HTR-8/SVneo (cell line): ENCODE measurements at places on chromosomes 6 and 20.

DNA sequence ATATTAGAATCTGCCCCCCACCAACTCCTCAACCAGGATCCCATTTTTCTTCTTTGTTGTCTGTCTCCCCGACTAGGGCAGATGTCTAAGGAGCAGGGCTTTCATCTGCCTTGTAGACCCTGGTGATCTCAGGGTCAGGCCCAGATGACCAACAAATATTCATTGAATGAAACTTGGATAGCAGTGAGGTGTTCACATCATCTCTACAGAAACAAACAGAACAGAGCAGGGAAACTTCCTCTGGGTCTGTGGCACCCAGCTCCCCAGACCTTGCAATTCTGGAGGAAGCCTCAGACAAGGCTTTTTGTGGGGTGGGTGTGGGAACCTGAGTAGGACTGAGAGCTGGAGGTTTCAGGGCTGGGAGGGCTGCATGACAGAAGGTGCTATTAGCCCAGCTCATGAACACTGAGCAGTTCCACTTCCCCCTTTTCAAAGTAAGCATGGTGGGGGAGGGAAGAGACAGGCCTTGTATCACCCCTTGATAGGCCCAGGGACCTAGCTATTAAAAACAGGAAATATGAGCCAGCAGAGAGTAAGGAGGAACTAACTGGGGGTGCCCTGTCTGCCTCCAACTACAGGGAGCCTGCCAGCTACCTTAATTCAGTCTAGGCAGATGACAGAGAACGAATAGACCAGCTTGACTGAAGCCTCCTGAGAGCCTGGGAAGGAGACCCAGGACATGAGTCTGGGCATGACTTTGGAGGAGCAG, 37.3 kb upstream of the TOP1 start:
- no peak for DNase-seq

DNA sequence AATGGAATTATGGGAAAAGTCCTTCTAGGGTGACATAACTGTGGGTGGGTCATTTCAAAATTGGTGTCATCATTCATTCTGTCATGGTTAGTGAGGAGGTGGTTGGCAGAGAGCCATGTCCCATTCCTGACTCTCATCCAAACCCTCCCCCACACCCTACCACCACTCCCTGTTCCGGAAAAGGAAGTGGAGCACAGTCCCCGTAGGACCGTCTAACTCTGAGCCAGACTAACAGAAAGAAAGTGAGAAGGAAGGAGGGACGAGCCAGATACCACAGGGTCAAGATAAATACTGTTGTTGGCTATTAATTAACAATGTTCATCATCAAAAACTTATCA, 4.8 kb downstream of the TRIM10 start:
- peak; percentile 79 for DNase-seq

GRCh38 chr6:90140683-90141082, 156.0 kb downstream of the BACH2 start:
- DNase-seq: no peak

DNA sequence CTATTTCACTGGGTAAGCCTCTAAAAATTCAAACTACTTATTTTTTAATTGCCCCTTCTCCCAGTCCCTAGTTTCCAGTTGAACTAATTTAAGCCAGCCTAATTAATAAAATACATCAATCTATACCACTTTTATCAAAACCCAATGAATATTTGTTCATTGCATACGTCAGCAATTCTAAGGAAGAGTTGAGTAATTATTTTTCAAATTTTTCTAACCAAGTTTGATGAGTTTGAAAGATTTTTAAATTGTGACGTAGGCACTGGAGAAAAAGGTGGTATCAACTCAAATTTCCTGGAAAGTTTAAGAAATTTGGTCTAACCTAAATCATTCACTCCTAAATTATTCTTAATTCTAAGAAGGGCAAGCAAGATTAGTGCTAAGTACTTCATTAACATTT, 35.7 kb downstream of the COL21A1 start:
- DNase-seq: no peak

GRCh38 chr20:8997701-8998117, 71.2 kb upstream of the PLCB4 start:
- no peak for DNase-seq

- DNase-seq: no peak
These were observed 1.6 kb upstream of the ATP5F1E start for GRCh38 chr20:59033616-59034165.

- DNase-seq: no peak
These were observed 41.3 kb upstream of the SNAP25 start for GRCh38 chr20:10177326-10177725.

DNA sequence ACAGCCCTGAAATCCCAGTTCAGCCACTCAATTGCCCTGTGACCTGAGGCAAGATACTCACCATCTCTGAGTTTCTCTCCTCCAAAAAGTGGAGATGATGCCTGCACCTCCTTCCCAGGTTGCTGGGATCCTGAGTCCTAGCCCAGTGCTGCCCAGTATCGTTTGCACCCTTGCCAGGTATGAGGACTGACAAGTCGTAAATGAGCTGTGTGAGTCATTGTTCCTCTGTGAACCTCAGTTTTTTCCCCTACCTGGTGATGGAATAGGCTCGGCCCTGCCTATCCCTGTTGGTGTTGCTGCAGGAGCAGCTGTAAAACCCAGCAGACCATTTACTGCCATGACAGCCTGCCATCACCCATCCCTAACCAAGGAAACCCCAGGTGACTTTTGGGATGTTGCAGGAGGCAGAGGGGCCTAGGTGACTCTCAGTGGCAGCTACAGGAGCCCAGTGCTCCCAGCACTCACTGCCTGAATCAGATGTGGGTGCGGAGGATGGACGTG, 229.3 kb downstream of the SYNDIG1 start:
- DNase-seq: no peak

GRCh38 chr6:150281767-150282166, 87.0 kb upstream of the IYD start:
- DNase-seq: no peak

DNA sequence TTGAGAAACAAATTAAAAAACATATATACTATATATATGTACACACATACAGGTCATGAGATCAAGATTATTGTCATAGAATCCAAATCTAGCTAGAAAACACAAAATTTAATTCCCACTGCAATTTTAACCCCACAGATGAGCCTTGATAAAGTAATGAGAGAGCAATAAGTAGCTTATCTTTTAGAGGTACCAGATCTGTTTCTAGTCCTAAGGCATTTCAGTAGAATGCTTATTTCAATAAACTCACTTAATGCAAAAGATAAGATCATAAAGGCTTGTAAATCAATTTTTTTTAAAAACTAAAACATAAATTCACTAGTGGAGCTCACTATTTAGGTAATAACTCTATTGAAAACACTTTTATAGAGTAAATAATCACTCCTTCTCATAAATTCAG, 47.2 kb downstream of the PRKN start:
- DNase-seq: no peak

GRCh38 chr20:62336775-62337557, 30.1 kb downstream of the LAMA5 start:
- DNase-seq: no peak

DNA sequence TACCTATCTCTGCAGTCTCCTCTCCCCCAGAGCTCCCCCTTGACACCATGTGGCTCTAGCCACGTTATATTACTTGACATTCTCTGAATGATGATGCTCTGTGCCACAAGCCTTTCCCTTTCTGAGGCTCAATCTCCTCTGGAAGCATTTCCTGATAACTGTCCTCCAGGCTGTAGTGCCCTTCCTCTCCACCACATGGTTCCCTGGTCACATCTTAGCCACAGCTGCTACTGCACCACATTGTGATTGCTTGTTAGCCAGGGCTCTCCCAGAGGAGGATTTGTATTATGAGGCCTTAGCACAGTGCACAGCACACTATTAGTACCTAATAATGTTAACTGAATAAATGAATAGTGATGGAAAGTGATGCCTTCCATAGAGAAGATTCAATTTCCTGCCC, 63.9 kb upstream of the RCAN2 start:
- no peak for DNase-seq

DNA sequence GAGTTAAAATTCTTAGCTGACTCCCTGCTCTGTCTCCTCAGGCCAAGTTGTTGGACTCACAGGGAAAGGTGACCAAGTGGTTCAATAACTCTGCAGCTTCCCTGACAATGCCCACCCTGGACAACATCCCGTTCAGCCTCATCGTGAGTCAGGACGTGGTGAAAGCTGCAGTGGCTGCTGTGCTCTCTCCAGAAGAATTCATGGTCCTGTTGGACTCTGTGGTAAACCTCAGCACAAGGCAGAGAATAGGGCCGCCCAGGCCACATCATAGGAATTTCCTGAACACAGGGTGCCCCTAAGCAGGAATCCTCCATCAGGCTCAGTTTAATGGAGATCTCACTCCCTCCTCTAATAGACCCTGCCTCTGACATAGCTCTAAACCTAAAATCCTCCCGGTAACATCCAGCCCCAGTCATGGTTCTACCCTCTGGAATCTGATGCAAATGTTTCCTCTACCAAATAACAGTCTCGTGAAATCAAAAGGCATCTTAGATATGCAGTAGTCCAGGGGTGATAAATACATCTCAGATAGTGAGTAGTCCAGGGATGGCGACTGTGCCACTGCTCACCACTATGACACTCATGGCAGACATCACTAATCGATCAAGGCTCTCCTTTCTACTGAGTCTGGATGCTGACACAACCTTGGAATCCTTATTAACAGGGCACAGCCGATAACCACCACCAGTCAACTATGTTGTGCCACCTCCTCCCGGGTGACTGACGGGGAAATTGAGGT, 18.3 kb downstream of the BPIFB1 start:
- no peak for DNase-seq

- DNase-seq: no peak
These were observed 12.9 kb upstream of the SRPK1 start for GRCh38 chr6:35933844-35934243.

- no peak for DNase-seq
These were observed 17.9 kb upstream of the MOCS1 start for GRCh38 chr6:39952167-39952566.

DNA sequence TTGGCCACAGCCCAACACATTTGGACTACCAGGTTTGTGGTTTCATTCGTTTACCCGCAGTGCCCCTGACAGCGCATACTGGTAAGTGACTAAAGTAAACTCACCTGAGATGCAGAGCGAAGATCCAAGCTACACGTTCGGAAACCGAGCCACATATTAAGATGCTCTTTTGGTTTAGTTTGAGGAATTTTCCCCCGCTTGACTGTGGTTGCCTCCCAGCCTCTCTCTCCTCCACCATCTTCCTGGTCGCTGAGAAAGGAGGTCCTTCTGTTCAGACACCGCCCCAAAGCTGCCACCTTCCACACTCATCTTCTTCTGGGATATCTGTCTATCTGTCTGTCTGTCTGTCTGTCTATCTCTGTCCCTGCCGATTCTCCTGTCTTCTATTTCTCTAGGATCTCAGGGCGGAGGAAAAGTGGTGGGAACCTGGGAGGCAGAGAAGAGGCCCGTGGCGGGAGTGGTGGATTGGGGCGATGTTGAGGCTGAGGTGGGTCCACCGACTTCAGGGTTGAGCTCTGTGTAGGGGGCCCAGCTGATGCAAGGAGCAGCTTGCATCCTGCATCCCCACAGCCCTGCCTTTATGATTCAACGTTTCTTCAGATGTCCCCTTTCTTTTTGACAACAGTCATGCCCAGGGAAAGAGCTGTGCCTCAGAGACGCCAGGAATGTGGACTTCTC, 196.9 kb upstream of the ZNF184 start:
- no peak for DNase-seq

DNA sequence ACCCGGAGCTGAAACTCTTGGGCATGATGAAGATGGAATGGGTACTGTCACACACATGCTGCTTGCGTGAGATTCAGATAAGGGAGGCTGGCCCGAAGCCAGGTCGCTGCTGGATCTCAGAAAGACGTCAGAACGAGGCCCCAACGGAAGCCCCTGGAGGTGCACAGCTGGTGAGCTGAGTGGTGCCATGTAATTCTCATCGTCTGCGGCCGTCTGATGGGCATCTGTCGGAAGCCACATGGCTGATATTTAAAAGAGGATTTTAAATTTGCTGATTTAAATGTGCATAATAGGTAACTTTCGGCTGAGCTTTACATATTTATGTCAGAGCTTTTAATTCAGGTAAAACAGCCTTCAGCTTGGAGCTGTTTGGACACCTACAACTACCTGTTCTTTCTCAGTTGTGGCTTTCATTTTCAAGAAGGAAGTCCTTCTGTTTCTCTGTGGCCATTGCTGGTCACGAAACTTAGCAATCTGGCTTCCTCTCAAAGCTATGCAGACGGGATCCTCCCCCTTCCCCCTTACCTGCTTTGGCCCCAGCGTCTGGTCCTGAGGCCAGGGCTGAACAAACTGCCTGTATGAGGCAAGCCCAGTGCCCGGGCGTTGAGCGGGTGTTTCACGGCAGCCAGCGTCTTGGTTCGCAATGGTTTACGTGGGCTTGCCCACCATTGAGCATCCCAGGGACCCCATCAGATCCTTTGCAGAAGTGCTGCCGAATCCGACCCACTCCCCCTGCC, 9.2 kb downstream of the SLCO4A1 start:
- no peak for DNase-seq

GRCh38 chr20:33394718-33395117, 6.6 kb downstream of the CDK5RAP1 start:
- no peak for DNase-seq

- no peak for DNase-seq
These were observed 63.5 kb upstream of the VSTM2L start for GRCh38 chr20:37839432-37839827.

- no peak for DNase-seq
These were observed 72.3 kb downstream of the SLC16A10 start for GRCh38 chr6:111159633-111160032.

GRCh38 chr20:19969507-19970255, 47.5 kb upstream of the NAA20 start:
- DNase-seq: no peak

DNA sequence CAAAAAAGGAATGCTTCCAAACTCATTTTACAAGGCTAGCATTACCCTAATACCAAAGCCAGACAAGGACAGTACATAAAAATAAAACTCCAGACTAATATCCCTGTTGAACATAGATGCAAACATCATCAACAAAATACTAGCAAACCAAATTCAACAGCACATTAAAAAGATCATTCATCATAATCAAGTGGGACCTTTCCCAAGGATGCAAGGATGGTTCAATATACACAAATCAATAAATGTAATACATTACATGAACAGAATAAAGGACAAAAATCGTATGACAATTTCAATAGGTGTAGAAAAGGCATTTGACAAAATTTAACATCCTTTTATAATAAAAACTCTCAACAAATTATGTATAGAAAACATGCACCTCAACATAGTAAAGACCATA, 66.6 kb upstream of the CNR1 start:
- no peak for DNase-seq
